Aorta (tissue), 5 donors: ENCODE measurements at places on chromosomes 2 and 18. TPM values are rescaled to one million over a fixed set of nuclear protein-coding genes. Genes with fewer than 3 reads are reported as not detected.

Gene HMSD
- total RNA-seq, result 0.60 TPM

GRCh38 chr2:88810017-88810416 lies 118.5 kb downstream of the RPIA start:
- no peaks in the 10 kb centered on the region for H3K4me1 ChIP-seq
- H3K27ac ChIP-seq, result no peak overlapping the region
- DNase-seq, result no peak
- H3K27me3 ChIP-seq, result no peaks in the 10 kb centered on the region

- no peaks in the 10 kb centered on the region for H3K27me3 ChIP-seq
- H3K4me1 ChIP-seq, result peaks cover 10% of the 10 kb centered on the region
- DNase-seq, result no peak
- no peaks in the 10 kb centered on the region for H3K36me3 ChIP-seq
- no peak overlapping the region for H3K4me3 ChIP-seq
- H3K27ac ChIP-seq, result no peak overlapping the region
These were observed 43.2 kb downstream of the IL1R2 start for GRCh38 chr2:102034683-102035548.

DNA sequence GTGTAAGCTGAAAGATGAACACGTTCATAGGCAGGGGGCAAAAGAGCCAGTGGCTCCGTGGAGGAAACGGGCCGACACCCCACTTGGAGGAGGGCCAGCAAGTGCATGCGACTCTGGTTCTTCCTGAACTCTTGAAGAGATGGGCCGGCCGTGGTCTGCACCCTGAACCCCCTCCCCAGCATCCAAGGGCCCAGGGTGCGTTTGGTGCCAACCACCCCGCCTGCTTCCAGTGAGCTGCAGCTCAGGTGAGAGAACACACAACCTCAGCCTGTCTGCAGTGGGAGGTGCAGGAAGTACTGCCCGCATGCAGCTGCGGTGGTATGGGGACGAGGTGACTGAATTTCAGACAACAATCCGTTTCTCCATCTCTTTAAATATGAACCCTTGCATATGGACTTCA lies 58.9 kb downstream of the ADNP2 start:
- no peak overlapping the region for H3K27ac ChIP-seq
- no peaks in the 10 kb centered on the region for H3K4me1 ChIP-seq

Gene KRCC1
- total RNA-seq, result 24.4 TPM

DNA sequence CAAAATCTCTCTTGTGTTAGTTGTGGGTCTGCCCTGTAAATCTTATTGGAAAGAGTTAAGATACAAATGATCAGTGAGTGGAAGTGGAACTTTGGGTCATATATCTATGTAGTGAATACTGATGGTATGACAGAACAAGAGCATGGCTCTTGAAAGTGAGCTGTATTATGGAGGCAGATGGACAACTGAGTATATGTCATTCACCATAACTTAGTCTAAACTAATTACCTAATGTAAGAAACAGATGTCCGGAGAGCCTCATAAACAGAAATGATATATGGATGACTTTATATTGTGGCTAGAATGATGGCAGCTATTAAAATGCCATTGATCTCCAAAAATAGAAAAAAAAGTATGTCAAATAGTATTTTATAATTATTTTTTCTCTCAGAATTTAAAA lies 72.4 kb downstream of the FASTKD2 start:
- no peak overlapping the region for H3K27ac ChIP-seq
- DNase-seq, result no peak
- no peaks in the 10 kb centered on the region for H3K27me3 ChIP-seq
- peaks cover 1% of the 10 kb centered on the region for H3K36me3 ChIP-seq
- H3K4me3 ChIP-seq, result no peak overlapping the region

Gene AOX1
- total RNA-seq, result 64.5 TPM

Gene CLIP4
- 50.1 TPM for total RNA-seq

Gene SALL3
- total RNA-seq, result 0.06 TPM

Gene CCDC178
- 1.9 TPM for total RNA-seq

DNA sequence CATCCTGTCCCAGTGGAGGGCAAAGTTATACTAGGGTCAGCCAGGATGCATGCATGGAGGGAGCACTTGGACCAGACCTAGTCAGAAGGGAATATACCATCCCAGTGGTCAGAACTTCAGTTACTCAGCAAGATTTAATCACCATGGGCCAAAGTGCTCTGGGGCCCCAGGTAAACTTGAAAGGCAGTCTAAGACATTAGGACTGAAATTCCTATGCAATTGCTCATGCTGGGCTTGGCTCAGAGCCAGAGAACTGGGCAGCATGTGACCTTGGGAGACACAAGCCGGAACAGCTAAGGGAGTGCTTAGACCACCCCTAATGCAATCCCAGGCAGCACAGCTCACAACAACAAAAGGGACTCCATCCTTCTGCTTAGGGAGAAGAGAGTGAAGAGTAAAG lies 401.3 kb downstream of the KCNJ3 start:
- H3K36me3 ChIP-seq, result no peaks in the 10 kb centered on the region
- no peak overlapping the region for H3K27ac ChIP-seq
- no peak overlapping the region for H3K4me3 ChIP-seq
- no peak for DNase-seq
